ENCODE measurements at places on chromosomes 6 and 20. TPM values are rescaled to one million over a fixed set of nuclear protein-coding genes. Genes with fewer than 3 reads are reported as not detected.

DNA sequence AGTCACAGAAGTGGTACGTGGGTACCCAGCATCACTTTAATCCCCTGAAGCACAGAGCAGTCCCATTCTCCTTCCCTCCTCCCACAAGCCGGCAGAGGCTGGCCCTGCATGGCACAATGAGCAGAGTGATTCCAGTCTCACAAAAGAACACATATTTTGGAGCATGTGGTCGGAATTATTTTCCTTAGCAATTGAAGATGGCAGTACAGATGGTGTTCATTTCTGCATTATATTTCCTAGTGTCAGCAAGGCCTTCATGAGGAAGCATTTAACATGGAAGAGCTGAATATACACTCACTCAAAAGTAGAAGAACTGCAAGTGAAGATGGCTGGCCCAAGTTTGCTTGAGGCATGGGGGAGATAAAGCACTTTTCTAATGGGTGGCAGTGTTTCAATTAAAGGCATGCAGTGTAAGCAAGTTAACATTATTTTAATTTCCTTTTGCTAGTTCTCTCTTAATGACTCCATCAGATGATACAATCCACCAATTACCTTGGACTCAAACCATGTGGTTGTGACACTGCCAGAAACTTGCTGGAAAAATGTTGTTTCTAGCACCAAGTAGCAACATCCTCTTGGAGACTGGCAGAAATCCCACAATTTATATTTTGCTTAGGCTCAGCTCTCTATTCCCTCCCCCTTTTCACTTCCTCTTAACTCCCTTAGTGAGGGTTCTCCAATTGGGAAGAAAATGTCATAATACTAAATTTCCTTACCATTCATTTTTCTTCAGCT is 74.4 kb downstream of the ARHGAP18 start:
- DNase-seq, result peak; percentile 36

DNA sequence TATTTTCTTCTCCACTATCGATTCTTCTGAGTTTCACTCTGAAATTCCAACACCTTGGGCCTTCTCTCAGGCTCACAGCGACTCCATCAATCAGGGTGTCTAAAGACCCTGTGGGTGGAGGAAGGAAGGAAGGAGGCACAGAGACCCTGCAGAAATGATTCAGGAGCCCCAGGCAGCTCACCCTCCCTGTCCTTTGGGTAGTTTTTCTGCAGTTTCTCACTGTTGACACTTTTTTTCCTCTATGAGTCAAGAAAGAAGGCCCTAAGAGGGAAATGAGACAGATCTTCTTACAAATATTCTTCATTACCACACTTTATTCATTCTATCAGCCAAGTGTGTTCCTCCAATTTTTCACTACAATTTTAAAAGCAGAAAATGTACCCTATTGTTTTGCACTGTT is 34.2 kb upstream of the TBXT start:
- DNase-seq, result no peak

DNA sequence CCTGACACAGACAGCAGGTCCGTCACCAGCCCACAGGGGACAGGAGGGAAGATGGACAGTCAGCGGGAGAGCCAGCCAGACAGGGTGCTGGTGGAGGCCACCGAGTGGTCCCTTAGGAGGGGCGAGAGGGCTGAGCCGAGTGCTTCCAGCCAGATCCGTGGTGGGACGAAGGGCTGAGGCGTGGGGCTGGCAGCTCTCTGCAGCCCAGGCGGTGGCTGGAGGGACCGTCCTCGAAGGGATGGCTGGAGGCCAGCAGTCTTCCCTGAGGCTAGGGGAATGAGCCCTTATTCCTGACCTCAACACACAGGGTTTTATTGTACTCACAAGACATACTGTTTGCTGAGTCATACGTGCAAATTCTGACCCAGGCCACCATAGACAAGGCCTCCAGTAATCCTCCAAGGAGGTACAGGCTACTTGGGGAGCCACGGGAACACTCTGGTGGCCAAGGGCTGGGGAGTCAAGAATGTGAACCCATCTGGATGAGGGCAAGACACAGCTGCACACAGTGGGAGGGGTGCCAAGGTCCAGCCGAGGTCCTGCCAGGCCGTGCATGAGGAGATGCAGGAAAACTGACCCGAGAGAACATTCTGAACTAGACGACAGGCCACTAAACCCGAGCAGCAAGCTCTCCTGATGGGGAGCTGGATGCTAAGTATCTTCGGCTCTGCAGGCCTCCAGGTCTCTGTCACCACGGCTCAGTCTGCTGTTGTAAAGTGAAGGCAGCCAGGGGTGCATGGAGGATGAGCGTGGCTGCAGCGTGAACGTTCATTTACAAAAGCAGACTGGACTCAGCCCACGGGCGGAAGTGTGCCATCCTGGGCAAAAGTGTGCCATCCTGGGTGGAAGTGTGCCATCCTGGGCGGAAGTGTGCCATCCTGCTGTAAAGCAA is 242.5 kb downstream of the TTLL2 start:
- peak; percentile 8 for DNase-seq

DNA sequence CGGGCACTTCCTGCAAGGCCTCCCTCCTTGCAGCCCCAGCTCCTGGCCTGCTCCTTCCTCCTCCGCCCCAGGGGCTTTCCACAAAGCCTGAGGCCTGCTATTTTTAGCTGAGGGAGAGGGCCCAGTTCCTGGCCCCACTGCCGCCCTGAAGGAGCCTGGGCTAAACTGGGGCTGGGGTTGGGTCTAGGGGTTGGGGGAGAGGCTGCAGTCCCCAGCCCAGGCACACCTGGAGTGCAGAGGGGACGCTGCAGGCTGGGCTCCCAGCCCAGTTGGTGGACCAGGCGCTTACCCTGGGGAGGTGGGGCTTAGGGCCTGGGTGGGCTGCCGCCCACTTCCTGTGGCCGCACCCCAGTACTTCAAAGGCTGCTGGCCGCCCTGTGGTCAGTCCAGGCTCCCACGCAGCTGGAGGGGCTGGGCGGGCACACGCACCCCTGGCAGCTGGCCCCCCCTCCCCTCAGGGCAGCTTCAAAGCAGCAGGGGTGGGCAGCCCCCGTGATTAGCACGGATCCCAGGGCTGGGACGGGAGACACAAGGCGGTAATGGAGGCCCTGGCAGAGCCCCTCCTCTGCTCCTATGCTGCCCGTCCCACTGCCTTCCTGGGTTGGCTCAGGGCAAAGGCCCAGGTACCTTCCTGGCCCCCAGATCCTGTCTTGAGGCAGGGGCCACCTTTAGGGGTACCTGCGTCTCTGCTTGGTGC is 7.1 kb upstream of the ABHD16B start:
- DNase-seq, result no peak

DNA sequence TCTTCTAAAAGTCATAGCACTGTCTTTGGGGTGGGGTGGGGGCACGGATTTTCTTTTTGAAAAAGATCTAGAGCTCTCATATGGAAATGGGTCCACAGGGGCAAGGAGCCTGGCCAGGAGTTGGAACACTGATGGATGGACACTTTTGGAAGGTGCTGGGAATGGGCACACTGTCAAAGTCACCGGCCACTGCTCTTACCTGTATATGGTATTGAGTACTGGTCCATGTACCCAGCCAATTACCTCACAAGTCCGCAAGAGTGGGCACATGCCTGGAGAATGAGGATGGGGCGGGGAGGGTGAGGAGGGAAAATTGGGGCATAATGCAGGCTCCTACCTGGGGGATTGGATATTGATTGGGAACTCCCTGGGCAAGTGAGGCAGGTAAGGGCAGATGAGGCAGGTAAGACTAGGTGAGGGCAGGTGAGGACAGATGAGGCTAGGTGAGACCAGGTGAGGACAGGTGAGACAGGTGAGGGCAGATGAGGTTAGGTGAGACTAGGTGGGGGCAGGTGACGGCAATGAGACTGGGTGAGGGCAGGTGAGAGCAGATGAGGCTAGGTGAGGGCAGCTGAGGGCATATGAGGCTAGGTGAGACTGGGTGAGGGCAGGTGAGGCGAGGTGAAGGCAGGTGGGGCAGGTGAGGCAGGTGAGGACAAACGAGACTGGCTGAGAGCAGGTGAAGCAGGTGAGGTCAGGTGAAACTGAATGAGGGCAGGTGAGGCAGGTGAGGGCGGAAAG is 167.9 kb downstream of the NRN1 start:
- no peak for DNase-seq

- DNase-seq, result peak; percentile 78
Observed at GRCh38 chr6:165717732-165718465, 54.9 kb upstream of the PDE10A start.

ANGPT4 gene
- total RNA-seq, result not detected
